ENCODE measurements at places on chromosomes 12 and 14.
A peak's percentile ranks its signal among the peaks of the same experiment; 100 is the strongest.

DNA sequence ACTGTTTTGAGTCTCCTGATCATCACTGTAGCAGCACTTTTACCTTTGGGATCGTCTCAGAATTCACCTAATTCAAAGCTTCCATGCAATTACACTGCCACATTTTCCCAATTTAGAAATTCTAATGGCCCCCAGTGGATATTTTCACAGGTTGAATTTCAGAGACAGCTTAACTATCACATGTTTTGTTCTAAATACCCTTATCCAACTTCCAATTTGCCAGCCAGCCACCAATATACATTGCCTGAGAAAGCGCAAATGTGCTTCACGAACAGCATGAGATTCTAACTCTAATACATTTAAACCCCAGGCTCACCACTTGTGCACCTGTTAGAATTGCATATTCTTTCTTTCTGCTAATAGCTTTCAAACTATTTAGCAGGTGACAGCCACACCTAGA is 1160.9 kb upstream of the TMEM132C start:
- no peak for DNase-seq

GRCh38 chr14:95505030-95505589 is 11.3 kb downstream of the SYNE3 start:
- DNase-seq, result no peak

- DNase-seq, result no peak
Measured at GRCh38 chr14:48792376-48793024, 793.7 kb downstream of the RPS29 start.

DNA sequence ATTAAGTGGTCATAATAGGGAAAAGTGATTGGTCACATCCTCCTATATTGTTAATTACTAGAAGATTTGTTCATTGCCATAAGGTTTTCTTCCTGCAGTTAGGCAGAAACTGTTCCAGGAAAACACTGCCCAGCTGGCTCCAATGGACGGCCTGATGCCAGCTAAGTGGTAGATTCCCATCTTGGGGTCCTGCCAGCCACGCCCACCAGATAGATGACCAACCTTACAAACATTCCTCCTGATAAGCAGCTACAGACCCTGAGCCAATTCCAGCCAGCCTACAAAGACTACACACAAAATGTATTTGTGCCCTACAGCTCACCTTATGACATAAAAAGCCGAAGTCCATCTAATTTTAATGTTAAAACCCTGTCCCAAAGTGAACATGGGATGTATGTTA is 685.9 kb upstream of the USP15 start:
- no peak for DNase-seq

DNA sequence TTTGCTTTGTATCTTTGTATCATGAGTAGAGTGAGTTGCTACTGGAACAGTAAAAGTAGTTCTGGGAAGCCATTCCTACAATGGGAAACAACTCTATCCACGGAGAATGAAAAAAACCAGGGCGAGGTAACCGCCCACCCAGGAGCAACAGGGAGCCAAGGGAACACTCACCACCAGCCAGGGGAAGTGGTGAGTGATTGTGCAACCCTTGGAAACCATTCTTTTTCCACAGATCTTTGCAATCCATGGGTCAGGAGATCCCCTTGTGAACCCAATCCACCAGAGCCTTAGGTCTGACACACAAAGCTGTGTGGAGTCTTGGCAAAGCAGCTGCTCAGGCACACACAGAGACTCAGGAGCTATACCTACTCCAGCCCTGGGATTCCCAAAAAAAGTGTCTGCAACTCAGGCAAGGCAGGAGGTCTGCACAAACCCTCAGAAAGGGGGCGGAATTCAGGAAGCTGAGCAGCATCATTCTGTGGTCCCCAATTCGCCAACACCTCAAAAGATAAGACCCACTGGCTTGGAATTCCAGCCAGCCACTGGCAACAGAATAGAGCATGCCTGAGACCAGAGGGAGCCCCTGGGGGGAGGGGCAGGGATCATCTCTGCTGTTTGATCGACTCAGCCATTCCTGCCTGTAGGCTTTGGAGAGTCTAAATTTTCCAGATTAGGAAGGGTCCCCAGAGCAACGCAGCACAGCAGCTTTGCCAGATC is 52.1 kb upstream of the PPFIA2 start:
- DNase-seq, result no peak

DNA sequence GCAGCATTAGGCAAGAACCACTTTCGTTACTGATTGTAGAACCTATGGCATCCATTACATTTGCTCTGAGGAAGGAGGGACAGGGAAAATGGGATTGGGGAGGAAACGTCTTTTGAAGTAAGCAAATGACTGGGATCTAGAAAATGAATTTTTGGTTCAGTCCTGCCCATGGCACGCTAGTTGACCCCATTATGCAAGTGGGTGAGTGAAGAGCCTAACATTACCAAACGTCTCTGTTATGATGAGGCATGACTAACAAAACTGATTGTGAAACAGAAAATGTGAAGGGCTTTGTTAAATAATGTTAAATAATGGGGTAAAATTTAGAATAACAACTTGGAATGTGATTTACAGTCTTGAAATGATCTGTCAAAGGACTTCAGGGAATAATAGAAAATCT is 38.9 kb downstream of the CPSF2 start:
- no peak for DNase-seq

DNA sequence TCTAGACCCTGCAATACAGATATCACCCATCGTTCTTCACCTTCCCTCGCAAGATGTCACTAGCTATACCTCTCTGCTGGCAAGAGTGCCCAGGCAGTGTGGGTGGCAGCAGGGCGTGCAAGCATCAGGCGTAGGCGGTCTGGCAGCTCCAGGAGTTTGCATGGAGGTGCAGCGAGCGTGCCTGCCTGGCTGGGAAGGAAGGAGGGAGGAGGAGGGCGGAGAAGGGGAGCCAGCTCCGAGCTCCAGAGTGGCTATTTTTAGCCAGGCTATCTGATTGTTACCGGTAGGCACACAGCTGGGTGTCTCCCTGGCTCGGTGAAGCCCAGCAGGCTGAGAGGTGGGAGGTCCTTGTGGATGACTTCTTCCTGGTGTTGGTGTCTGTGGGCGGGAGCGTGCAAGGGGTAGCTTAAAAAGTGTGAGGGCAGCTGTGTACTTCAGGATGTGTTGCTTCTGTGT is 6.2 kb downstream of the FOXJ2 start:
- DNase-seq, result no peak

DNA sequence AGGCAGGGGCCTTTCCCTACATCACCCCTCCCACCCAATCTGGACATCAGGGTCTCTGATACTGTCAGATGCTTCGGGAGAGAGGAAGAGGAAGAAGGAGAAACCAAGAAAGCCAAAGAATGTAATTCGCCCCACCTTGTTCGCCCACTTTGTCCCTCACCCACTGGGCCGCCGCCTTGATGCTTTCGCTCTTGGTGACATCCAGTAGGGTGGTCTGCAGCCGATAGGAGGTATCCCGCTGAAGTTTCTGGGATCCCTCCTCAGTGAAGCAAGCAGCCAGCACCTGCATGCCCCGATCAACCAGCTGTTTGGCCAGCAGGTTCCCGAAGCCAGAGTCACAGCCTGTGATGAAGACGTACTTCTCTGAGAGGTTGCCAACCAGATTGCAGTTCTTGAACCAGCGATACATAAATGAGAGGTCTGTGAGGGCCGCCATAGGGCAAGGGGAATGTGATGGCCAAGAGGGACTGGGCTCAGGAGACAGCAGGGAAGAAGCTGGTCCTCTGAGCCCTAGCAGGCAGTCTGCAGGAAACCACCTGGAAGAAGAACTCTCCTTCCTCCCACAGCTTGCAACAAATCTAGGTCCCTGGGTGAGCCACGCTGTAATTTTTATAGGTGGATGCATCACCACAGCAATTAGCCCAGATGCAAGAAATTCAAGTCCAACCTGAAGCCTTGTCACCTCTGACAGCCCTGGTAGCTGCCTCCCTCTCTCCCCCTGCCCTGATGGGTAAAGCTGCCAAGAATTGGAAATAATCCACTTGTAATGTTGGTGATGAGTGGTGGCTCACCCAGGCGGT is at the start of gene SDR9C7:
Gene SDR9C7 (minus strand): TSS at position 583 of the 800 bp plus-strand sequence. CDS start 147 bp downstream, at position 436.
- no peak for DNase-seq

- DNase-seq, result no peak
Measured at GRCh38 chr14:75999511-76000190, 14.1 kb downstream of the IFT43 start.

DNA sequence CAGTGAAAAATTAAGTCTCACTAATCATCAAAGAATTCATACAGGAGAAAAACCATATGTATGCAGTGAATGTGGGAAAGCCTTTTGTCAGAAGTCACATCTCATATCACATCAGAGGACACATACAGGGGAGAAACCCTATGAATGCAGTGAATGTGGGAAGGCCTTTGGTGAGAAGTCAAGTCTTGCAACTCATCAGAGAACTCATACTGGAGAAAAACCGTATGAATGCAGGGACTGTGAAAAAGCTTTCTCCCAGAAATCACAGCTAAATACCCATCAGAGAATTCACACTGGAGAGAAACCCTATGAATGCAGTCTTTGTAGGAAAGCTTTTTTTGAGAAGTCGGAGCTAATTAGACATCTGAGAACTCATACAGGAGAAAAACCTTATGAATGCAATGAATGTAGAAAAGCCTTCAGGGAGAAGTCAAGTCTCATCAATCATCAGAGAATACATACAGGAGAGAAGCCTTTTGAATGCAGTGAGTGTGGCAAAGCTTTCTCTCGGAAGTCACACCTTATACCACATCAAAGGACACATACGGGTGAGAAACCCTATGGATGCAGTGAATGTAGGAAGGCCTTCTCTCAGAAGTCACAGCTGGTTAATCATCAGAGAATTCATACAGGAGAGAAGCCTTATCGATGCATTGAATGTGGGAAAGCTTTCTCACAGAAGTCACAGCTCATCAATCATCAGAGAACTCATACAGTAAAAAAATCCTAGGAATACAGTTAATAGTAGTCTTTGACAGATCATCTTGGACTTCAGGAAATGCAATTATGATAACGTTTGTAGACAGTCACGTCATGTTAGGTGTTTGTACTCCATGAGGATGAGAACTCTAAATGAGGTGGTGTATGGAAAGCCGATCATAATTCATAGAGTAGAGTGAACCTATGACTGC is 21.1 kb downstream of the ZNF84 start:
- DNase-seq, result no peak

DNA sequence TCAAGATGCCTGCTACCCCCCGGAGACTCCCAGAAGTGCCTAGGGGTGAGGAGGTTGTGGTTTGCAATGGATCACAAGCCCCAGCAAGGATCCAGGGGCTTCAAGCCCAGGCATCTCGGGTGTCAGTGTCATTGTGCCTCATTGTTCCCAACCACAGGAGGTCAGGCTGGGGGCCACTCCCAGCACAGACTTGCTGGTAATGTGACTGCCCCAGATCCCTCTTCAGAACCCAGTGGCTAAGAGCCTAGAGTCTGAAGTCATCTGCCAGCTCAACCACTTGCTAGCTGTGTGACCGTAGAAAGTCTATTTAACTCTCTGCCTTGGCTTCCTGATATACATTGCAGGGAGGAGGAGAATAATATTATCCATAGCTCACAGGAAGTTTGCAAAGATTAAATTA is 7.7 kb upstream of the ASB2 start:
- no peak for DNase-seq

DNA sequence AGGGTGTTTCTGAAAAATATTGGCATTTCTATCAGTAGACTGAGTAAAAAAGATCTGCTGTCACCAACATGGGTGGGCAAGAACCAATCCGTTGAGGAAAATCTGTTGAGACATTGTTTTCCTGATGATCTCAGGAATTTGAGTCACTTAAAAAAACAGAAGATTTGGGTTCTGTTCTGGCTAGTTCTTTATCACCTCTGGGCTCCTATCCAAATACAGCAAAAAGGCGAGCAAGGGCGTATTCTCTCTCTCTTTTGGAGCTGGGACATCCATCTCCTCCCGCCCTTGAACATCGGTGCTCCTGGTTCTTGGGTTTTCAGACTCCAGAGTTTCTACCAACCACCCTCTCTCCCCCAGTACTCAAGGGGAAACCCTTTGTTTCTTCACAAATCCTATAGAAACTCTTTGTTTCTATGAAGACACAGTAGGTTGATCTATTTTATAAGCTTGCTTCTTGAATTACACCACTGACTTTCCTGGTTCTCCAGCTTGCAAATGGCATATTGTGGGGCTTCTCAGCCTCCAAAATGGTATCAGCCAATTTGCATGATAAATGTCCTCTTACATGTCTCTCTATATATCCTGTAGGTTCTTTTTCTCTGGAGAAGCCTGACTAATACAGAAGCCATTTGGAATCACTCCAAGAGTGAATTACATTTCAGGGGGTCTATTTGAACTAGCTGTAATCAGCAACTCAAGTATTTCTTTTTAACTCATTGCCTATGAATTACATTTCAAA is 263.9 kb upstream of the TMTC1 start:
- no peak for DNase-seq

DNA sequence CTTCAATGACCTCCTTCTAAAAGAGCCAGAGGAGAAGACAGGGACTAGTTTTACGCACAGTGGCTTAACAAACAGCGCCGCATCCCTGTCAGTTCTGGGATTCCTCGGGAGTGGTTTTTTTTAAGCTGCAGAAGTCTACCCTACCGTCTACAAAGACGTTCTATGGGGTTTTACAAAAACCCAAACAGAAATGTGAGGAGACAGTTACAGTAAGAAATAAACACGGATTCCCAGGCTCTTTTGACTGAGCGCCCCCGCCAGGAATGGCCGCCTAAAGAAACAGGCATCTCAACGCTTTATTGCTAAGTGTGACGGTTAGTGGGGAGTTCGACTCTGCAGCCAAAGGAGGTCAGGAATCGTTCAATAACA is 484 bp downstream of the ALKBH1 start:
- DNase-seq, result peak; percentile 12

- DNase-seq, result no peak
Measured at GRCh38 chr12:3184485-3184884, 107.3 kb downstream of the TSPAN9 start.

- no peak for DNase-seq
Measured at GRCh38 chr14:70789361-70789760, 20.0 kb downstream of the MAP3K9 start.

DNA sequence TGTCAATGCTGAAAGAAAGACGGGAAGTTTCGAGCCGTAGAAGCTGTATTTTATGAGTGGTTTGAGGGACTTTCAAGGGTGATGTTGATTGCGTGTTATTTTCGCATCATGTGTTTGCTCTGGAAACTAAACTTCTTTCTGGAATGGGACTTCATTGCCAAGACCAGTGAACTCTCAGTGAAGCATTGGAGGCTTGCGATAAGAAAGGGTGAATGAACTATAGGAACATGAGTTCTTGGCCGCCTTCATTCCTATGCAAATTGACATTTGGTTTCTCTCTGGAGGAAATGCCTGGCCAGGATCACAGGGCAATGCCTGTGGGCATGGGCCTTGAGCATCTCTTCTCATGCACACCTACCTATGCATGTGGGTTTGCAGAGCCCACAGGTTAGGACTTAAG is 372.7 kb downstream of the GLT1D1 start:
- no peak for DNase-seq

DNA sequence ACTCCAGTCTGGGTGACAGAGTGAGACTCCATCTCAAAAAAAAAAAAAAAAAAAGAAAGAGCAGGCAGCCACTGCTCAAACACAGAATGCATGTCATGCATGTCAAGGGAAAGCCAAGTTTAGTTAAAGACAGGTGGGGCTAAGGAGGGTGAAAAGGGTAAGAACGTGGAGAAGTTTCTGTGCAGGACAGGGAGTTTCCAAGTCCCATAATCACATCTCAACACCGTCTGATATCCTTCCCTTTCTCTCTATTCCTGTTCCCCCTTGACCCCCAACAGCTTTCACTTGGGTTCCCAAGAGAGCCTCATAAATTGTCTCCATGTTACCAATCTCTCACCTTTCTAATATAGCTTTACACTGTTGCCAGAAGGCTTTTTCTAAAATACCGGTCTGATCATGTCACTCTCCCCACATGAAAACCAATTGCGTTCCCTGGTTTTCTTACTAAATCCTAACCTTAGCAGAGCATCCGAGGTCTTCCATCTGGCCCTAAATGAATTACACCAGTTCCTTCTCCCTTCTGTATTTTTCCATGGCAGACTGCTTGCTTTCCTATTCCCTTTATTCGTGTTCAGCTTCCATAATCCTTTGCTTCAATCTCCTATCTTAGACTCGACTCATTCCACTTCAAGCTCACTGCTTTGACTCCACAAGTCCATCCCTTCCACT is 37.0 kb downstream of the LIMA1 start:
- no peak for DNase-seq
